Fibroblast of skin of left quadriceps (primary cell): ENCODE measurements at places on chromosomes 13 and 19.

DNA sequence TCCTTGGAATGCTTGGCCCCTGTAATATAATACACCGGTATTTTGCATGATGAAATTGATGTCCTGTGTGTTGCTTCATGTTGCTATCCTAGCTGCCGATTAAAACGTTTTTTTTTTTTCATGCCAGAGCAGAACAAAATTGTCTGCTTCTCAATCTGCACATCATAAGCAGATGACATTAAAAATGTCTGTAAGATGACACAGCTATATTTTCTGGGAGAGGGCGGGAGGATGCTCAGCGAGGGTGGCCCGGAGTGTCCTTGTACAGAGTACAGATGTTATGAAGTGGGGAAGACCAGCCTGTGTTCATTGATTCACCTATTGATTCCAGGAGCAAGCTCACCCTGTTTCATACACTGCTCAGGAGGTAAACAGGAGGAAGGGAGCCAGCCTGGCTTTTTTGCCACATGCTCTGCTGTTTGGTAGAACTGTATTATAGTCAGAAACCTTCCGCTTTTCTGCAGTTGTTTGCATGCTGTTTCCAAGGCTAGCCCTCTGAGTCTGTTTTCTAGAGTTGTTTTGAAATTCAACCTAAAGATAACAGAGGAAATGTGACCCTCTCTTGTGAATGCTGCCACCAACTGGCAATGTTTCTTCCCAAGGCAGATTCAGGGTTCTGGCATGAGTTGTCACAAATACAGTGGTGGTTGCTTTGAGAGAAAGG is 4.7 kb upstream of the IRS2 start:
- DNase-seq = no peak

DNA sequence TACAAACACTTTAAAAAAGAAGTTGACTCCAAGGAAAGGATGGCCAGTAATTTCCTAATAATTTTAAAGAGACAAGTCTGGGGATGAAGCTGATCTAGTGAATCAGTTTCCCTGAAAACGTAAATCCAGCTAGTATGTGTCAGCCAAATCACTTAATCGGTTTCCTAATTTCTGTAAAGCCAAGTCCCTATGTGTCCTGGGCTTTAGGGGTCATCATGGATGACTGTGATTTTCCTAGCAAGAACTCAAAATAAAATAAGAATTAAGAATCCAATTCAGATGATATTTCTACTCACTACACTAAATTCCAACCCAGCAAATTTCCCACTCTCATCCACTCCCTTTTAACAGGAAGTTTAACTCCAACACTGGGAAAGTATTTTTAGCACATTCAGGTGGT is 35.9 kb downstream of the ELF1 start:
- no peak for DNase-seq

GRCh38 chr19:32611161-32611560 is 30.2 kb downstream of the PDCD5 start:
- DNase-seq = no peak

DNA sequence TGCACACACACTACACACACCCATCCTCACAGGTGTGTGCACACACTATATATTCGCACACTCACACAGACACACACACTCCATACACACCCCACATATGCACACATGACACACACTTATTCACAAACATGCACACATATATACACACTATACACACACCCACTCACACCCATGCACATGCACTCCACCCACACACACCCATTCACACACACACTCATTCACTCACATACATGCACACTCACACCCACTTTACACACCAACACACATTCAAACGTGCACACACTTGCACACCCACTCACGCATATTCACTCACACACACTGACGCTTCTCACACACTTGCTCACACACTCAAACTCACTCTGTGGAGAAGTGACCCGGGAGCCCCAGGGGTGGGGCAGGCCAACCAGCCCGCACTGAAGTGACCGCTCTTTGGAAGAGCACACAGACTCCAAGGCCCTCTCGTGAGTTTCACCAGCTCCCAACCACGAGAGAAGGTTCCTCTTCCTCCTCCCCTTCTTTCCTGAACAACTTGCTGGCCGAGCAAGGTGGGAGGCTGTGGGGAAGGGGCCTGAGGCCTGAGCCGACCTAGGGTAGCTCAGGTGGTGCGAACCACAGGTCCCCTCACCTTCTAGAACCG is 86.1 kb upstream of the TM9SF2 start:
- DNase-seq = no peak

- no peak for DNase-seq
Measured at GRCh38 chr19:2014731-2015607, 545 bp downstream of the BTBD2 start.

GRCh38 chr13:105342281-105342820 is 1193.1 kb downstream of the EFNB2 start:
- no peak for DNase-seq

GRCh38 chr13:84903391-84903790 is 895.8 kb downstream of the SLITRK6 start:
- DNase-seq = no peak

DNA sequence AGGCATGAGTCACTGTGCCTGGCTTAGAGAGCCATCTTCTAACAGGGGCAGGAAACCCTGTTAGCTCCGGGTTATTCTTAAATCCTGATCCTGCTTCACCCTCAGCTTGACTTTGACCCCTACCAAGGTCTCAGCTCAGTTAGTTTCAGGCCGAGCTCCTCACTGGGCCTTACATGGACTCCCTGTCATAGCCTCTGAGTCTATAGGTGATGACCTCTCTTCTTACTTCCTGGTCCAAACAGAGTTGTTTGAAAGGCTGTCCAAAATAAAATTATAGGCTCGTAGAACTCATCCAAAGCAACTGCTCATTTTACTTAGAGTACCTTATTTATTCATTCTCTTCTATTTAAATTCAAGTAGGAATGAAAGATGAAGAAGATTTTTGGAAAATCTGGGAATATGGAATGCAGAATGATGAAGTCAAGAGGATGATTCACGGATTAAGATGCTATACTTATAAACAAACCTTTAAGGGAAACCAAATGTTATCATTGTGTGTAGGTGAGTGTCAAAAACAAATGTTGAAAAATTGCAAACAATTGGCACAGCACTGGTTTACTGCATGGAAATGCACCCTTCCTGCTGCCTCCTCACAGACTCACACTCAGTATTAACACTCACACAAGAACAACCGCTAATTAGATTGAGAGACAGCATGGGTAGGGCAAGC is 174.1 kb downstream of the RGCC start:
- DNase-seq = no peak

DNA sequence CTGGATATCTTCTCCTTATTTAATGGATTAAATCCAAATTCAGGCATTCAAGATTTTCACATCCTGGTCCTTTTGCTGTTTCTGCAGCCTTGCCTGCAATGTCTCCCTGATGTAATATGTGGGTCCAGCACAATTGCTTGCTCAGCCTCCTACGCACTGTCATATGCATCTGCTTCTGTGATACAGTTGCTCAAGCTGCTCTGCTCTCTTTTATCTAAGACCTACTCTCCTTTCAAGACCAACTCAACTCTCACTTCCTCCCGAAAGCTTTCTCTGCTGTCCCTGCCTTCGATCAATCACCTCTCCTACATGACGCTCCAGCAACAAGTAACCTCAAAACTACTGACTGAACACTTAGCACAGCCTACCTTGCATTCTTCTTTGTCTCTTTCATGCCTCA is 138.2 kb downstream of the DCLK1 start:
- DNase-seq = no peak

DNA sequence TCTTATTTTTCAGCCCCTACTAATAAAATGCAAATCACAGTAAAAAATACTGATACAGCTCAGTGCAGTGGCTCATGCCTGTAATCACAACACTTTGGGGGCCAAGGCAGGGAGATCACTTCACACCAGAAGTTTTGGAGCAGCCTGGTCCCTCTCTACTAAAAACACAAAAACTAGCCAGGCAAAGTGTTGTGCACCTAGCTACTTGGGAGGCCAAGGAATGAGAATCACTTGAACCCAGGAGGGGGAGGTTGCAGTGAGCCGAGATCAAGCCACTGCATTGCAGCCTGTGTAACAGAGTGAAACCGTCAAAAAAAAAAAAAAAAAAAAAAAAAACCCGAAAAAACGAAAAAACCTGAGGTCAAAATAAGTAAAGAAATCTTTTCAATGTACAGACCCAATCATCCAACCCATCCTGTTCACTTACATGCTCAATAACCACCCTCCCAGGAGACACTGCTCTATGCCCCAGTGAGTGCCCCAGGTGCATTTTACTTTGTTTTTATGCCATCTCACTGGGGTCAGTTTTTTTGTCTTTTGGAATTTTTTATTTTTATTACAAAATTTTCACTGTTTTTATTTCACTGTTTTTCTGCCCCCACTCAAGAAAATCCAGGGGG is 107.0 kb downstream of the ZNF486 start:
- no peak for DNase-seq

DNA sequence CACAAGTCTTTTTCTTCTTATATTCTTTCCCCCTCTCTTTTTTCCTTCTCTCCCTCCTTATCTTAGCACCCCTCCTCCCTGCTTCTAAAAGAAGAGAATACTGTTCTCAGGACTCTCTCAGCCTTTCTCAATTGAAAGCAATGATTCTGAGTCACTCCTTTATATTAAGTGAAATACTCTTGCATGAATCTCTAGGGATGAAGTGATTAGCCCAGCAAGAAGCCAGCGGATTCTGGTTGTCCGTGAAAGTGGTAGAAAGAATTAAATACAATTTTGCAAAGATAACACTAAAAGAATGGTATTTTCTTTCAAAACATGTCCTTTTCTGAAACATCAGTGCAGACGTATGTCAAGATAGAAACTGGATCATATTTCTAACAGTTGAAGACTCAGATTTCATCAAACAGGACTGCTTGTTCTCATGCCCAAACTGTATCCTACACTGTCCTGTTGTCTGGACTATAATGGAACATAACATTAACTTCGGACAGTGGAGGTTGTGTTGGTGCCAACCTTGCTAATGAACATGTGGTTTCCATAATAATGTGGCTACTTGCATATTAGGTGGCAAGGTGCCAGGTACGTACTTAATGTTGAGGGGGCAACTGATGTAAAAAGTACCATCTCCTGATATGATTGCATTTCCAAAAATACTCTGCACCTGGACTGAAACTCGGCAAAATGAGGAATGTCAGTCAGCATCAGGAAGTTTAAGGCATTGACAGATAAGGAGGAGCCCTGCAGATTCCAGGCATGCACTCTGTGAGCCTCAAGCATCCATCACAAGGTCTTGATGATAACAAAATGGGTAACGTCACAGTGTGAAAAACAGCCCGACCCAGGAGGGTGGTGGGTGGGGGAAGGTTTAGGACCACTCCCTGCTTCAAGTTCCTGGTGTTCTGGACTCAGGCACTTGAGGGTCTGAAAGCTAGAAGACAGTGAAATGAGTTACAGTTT is 357.2 kb downstream of the DLEU7 start:
- DNase-seq = peak; percentile 39

- DNase-seq = no peak
Measured at GRCh38 chr13:32314271-32315237, 609 bp downstream of the ZAR1L start.

DNA sequence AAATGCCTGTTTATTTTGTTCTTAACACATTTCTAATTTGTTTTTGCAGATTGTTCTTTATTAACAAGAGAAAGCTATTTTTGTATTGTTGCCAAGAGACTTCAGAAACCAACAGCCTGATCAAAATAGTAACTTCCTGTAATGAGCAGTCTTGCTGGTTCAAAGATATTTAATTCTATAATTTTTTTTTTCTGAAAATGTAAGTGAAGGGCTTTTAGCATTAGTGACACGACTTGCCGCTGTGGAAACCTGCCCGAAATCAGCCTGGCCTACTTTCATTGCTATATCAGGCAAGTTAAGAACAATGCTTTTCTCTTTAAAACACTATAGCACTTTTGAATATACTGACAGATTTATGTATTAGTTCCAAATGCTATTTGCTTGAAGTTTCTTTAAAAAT is 374.3 kb downstream of the EFNB2 start:
- DNase-seq = no peak

DNA sequence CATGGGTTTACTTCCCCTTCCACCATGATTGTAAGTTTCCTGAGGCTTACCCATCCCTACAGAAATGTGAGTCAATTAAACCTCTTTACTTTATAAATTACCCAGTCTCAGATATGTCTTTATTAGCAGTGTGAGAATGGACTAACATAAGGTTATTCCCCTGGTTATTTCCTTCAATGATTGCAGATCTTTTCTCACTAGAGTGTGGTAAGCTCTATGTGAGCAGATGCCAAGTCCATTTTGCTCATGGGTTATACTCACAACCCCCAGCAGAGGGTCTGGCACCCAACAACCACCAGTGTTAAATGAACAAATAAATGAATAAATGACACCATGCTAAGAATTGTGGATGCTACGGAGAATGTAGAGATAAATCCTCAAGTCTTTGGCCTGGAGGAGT is 472.8 kb downstream of the LIG4 start:
- DNase-seq = no peak

- DNase-seq = no peak
Measured at GRCh38 chr19:50877338-50877737, 4.1 kb downstream of the KLK2 start.

DNA sequence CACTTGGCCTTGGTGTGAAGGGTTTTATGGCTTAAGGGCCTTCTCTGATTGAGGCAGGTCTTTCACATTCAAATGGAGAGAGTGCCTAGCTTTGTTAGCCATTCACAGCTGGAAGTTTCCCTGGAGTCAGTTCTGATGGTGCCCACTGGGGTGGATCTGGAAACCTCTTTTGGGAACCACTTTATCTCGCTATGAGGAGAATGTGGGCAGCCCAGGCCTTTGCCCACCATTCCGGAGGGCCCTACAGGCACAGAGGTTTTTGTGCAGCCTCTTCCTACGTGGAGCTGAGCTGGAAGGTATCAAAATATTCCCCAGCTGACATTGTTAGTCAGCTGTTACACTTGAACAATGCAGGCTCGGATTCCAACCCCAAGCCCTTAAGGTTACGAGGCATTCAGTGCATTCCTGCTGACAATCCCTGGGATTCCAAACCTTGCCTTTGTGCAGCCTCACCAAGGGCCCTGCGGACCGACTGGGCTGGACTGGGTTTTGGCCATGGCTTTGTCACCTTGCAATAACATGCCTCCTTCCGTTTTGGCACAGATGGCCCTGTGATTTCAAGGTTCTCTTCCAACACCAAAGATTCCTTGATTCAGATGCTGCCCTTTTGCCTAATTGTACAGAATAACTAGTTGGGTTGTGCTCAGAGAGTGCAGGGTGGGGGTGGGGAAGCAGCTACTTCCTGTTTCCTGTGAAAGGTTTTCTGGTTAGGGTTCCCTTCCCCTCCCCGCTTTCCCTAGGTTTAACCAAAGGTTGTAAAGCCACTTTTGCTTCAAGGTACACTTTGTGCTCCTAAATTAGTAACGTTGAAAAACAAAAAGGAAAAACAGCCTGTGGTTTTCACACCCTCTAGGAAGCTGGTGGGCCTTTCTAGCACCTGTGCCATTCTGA is 27.0 kb downstream of the SAE1 start:
- DNase-seq = peak; percentile 28

- DNase-seq = no peak
Measured at GRCh38 chr13:87884884-87885283, 213.7 kb downstream of the SLITRK5 start.
